A172 (cell line): ENCODE measurements at places on chromosomes 4 and X. TPM values are rescaled to one million over a fixed set of nuclear protein-coding genes. Genes with fewer than 3 reads are reported as not detected.

- DNase-seq, result peak; percentile 45
These were observed 116.1 kb downstream of the SHROOM3 start for GRCh38 chr4:76550966-76551780.

DNA sequence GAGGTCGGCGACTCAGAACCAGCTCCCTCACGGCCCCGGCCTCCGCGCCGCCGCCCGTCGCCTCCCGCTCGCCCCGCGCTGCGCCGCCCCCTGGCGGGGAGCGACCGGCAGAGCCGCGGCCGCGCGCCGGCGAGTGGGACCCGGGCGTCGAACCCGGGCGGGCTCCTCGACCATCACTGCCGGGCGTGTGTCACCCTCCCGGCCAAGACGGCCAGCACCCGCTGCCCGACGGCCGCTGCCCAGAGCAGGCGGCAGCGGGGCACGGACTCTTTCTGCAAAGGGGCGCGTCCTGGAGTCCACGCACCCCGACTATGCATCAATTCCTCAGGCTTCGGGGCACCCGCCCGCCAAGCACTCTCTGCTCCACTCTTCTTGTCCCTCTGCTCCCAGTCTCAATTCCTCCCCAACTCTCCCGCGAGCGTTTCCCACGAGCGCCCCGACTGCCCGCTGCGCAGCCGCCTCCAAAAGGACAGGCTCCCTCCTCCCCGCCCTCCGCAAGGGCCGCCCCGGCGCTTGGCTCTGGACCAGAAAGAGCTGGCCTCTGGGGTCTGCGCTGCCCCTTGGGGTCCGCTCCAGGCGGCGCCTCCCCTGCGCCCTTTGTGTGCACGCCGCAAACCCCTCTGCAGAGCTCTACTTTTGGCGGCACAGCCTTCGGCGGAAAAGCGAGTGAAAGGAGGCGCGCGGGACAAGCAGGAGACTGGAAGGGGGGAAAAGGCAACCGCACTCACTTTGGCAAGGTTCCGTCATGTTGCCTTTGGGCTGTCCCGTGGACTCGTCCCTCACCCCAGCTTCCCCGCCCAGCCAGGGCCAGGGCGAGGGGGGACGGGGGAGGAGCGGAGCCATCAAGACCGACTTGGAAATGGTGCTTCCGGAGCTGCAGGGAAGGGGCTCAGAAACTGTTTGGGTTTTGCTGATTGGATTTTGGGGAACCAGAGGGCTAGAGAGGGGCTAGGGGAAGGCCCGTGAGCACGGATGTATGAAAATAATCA, 1.0 kb downstream of the PDE5A start:
- DNase-seq, result peak; percentile 21

DNA sequence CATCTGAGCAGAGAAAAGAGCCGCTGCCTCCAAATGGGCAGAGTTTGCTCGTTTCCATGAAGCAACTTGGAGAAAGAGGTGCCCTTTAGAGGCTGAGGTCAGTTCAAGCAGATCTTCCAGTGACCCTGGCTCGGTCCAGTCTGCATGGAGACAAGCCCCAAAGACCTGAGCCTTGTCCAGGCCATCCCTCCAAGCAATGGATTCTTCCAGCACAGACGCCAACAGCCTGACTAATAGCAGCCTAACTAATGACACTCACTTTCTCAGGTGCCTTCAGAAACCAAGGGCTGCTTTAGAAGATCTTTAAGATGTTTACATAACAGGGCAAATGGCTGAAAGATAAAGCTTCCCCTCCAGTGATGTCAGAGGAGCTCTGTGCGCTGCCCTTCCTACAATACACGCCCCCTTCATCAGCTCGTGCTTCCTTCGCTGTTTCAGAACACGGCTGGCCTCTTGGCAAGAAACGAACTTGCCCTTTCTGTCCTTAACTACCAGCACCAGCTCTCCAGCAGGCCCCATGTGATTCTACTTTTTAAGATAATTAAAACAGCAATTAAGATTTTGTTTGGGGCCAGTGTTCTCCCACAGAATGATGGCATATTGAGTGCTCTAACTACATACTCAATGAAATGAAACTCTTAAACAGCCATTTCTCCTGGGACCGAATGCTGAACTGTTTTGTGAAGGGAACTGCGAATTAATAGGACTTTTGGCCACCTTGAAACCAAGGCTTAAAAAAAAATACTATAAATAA, 119.0 kb downstream of the GPR143 start:
- no peak for DNase-seq

DNA sequence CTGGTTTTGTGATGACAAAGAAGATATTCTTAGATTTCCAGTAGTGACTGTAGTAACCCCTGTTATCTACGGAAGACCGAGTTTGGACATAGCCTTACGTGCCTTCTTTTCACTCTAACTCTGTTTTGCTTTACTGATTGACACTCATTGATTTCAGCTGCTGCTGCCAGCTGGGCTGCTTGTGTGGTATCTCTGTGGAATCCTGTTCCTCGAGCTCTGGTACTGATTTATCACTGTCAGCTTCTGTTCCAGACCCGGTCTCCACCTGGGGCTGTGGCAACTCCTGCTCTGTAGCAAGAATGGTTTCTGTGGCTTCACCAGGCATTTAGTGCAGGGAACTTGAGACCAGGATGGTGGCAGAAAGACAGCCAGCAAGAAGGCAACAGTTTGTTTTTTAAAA, 24.6 kb upstream of the LAP3 start:
- DNase-seq, result no peak

DNA sequence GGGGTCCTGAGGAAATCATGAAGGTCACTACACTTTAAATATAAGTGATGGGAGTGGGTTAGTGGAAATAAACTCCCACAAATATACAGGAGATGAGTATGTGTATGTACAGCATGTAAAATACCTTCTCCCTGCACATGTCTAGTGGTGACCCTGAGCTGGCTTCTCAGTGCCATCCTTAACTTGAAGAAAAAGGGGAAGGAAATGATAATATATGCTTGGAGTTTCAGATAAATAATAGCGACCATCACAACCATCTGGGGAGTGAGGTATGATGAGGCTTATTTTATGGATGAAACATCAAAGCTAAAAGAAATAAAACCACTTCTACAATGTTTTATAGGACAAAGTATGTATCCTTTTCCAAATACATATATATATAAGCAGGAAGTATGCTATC, 41.0 kb upstream of the SORBS2 start:
- DNase-seq, result no peak

GRCh38 chr4:141640696-141641095, 4.3 kb downstream of the IL15 start:
- DNase-seq, result no peak

DNA sequence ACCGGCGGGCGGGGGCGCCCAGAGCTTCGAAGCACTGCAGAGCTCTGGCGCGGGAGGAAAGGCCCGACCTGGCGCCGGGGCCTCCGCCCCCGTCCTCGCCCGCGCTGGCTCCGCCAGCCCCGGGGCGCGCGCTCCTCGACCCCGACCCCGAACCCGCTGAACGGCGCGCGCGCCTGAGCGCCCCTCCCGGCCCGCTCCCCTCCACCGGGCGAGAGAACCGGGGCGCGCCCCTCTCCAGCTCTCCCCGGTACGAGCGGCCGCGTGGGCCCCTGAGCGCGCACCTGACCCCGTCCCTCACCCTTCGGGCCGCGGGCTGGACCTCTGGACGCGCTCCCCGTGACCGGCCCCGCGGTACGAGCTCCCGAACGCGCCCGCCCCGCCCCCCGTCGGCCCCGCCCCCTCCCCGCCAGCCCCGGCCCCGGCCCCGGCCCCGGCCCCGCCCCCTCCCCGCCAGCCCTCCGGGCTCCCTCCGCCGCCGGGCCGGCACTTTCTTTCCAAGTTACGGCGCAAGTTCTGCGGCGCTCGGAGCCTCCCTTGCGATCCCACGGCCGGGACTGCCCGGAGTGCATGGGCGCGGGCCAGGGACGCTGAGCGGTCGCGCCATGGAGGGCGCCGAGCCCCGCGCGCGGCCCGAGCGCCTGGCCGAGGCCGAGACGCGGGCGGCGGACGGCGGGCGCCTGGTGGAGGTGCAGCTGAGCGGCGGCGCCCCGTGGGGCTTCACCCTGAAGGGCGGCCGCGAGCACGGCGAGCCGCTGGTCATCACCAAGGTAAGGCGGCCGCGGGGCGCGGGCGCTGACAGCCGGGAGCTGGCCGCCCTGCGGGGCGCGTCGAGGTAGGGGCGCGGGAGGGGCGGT, at the start of gene SHROOM2:
SHROOM2 (plus strand) TSS at position 486 of the 854 bp plus-strand sequence; CDS start at position 603, 117 bp downstream.
- DNase-seq, result no peak

DNA sequence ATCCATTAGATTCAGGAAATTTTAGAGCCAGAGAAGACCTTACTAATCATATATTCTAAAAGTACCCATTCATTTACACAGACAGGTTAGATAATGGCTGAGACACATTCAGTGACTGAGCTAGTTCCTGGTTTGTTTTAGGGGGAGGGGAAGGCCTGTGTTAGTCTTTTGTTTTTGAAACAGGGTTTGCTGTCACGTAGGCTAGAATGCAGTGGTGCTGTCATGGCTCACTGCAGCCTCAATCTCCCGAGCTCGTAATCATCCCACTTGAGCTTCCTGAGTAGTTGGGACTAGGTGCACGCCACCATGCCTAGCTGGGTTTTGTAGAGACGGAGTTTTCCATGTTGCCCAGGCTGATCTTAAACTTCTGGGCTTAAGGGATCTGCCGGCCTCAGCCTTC, 10.1 kb downstream of the RBPJ start:
- DNase-seq, result no peak

The CYBB gene
- total RNA-seq, result 0.19 TPM in 1 of 2 replicates, not detected in the other

The TRPC5OS gene
- not detected in 2 replicates for total RNA-seq

The MAGIX gene
- 0.36 and 1.8 TPM in 2 replicates for total RNA-seq

DNA sequence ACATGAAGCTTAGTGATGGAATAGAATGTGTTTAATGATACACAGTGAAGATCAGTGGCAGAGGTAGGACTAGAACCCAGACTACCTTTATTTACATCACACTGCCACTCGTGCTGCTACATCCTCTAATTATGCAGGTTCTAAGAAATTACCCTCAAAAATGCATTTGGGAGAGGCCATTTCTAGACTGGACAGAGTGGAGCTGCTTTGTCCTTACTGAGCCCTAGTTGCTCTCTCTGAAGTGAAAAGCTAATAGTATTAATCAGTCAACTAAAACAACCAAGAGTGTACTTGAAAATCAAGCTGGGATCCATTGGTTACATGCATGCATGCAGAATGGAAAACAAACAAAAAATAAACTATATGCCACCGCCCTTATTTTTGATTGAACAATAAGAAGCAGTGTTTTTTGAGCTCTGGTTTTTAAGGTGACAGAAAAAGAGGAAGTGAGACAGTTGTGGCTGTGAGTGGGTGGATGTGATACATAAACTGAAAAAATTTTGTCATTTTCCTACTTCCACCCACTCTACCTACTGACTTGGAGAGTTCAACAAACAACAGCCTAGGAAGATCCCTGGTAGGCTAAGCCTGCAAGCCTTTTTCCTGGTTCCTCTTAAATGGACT, 6.8 kb upstream of the VSIG4 start:
- DNase-seq, result no peak
